ENCODE measurements at places on chromosomes 2 and 18. TPM values are rescaled to one million over a fixed set of nuclear protein-coding genes. Genes with fewer than 3 reads are reported as not detected.

Gene CENPA
- 28.3 TPM for total RNA-seq

- no peak for DNase-seq
Measured at GRCh38 chr2:27263287-27264252, 723 bp upstream of the SLC30A3 start.

Gene AGXT
- total RNA-seq = not detected

Gene PPIG
- 24.2 TPM for total RNA-seq

- DNase-seq = no peak
Measured at GRCh38 chr2:25374411-25374810, 32.7 kb upstream of the DNMT3A start.

GRCh38 chr2:75162259-75162658, 37.1 kb downstream of the TACR1 start:
- DNase-seq = no peak

Gene ACMSD
- total RNA-seq = not detected

Gene GPR45
- total RNA-seq = not detected

DNA sequence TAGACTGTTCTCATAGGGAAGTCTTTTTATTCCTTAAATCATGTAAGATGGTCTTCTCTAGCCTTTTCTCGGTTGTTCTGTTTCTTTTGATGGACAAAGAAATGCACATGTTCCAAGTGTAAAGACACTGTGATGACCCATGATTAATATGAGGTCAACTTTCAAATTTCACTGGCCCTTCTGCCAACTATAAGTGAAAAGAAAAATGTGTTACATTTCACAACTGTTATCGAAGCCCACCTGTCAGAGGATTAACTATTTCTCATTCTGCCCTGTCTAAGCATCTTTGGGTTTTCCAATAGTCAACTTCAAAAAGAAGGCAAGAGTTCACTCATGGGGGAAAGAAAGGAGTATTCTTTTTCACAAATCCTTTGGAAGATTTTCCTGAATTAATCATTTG, 3.3 kb downstream of the RDH14 start:
- DNase-seq = no peak

DNA sequence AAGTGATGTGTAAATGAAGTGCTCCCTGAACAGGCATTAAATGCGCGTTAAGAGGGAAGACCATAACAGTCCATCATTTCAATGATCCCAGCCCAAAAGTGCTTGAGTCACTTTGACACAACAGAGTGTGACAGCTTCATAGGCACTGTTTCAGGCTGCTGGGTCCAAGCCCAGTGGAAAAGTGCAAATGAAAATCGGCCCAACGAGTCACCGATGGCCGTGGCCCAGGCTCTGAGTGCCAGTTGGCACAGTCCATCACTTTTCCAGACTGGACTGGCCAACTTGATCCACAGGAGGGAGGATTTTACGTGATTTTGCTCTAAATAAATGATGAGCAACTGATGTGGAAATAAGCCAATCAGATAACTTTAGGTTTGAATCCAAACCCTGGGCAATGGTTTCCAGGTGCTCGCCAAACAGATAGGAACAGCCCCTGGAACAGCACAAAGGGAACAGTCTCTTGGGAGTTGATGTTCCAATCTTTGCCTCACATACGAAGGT, 114.0 kb downstream of the SP3 start:
- no peak for DNase-seq

GRCh38 chr2:231037731-231038482, 584 bp downstream of the C2orf72 start:
- DNase-seq = no peak

GRCh38 chr2:213818436-213818835, 534.2 kb downstream of the SPAG16 start:
- no peak for DNase-seq

- DNase-seq = no peak
Measured at GRCh38 chr2:227908266-227909054, 37.0 kb downstream of the DAW1 start.

- DNase-seq = no peak
Measured at GRCh38 chr2:240811346-240812300, 8.4 kb downstream of the KIF1A start.

DNA sequence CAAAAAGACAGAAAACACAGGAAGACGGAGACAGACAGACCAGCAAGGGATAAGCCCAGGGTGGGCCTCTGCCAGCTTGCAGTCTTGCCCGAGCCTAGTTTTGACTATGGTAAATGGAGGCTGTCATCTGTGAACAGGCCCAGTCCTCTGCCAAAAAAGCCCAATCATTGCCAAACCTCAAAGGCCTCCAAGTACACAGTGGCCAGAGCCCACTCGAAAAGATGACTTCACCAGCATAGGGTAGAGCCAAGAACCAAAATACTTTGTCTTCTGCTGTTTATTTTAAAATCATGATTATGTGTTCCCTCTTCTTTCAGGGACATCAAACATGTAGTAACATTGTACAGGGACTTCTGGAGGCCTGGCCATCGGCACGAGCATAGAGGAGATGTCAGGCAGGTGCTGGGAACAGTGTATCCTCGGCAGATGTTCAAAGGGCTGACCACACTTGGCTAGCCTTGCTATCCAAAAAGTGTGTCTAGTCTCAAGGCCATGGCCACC, 66.0 kb downstream of the TTC32 start:
- no peak for DNase-seq

Gene NEDD4L
- total RNA-seq = 21.1 TPM

GRCh38 chr2:226760412-226761194, 39.0 kb downstream of the IRS1 start:
- DNase-seq = no peak

- DNase-seq = no peak
Measured at GRCh38 chr2:53863538-53864227, 3.9 kb upstream of the GPR75 start.

GRCh38 chr2:158394453-158394852, 62.1 kb downstream of the CCDC148 start:
- DNase-seq = no peak

Gene CDK15
- total RNA-seq = not detected

Gene PRADC1
- 29.4 TPM for total RNA-seq

DNA sequence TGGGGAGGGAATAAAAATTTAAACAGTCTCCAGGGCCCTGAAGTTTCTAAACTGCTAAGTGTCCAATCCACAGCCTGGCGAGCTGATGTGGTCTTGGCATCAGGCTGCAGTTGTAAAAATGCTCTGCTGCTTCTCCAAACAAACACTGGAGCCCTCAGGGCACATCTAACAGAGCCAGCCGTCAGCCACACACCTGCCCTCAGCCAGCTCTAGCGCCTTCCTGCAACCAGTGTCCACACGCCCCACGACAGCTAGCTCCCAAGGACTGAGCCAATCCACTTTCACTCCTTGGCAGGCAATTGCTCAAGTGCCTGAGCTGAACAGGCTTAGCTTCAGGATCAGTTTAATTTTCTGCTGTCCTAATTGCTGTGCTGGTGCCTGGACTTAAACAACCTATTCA, 446.4 kb upstream of the RAB12 start:
- DNase-seq = no peak

GRCh38 chr2:136510244-136510643, 255.1 kb upstream of the THSD7B start:
- no peak for DNase-seq

Gene CDH7
- total RNA-seq = not detected

DNA sequence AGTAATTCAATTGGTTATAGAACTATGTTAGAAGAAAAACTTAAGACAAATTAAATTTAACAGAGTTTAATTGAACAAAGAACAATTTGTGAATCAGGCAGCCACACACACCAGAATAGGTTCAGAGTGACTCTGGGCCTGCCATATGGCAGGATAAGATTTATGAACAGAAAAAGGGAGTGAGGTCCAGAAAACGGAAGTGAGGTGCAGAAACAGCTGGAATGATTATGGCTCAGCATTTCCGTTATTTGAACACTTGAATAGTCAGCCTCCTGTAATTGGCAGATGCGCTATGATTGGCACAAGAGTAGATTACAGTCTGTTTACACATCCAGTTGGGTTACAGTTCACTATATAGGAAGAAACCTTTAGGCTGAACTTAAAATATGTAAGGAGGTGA, 99.0 kb downstream of the MBD2 start:
- DNase-seq = no peak

DNA sequence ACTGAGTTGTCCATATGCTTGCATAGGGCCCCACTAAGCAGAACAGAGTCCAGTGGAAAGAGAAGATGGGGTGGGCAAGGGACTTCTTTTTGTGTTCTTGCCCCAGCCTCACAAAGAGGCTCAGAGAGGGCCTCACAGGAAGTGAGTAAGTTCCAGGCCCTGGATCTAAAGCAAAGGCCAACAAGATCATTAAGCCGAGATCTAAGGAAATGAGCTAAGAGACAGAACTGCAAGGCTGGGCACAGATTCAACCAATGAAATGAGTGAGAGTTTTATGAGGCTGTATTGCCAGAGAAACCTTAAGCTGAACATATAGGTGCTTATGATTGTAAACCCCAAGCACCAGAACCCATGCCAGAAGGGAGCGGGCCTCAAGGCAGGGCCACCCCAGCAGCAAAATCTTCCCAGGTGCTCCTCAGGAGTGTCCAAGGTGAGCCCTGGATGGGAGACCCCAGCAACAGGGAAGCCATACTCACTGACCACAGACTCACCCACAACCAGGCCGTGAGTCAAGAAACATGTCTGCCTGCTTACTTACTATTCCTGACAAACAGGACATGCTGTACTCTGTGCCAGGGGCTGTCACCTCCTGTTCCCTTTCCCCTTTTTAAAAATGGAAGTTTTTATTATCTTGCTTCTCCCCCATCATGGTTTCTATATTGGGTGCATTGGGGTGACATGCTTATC, 40.2 kb downstream of the SLC14A1 start:
- peak; percentile 47 for DNase-seq

Gene MSH2
- 32.6 TPM for total RNA-seq

DNA sequence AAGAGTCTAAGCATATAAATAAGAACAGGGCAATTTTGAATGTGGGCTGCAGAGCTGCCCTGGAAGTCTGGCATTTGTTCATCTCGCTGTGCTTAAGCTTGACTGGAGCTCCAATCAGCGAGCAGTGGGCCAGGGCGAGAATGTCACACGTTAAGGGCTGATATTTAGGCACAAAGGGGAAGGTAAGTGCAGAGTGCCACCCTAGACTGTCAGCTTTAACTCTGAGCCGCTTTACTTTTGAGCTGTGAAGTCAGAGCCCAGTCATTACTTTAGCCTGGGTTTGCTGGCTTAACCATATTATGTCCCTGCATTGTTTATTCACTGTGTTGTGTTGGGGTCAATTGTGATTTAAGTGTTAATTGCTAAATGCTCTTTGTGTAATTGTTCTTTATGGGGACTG, 236.1 kb upstream of the SIX3 start:
- DNase-seq = no peak

Gene TCF23
- not detected for total RNA-seq

DNA sequence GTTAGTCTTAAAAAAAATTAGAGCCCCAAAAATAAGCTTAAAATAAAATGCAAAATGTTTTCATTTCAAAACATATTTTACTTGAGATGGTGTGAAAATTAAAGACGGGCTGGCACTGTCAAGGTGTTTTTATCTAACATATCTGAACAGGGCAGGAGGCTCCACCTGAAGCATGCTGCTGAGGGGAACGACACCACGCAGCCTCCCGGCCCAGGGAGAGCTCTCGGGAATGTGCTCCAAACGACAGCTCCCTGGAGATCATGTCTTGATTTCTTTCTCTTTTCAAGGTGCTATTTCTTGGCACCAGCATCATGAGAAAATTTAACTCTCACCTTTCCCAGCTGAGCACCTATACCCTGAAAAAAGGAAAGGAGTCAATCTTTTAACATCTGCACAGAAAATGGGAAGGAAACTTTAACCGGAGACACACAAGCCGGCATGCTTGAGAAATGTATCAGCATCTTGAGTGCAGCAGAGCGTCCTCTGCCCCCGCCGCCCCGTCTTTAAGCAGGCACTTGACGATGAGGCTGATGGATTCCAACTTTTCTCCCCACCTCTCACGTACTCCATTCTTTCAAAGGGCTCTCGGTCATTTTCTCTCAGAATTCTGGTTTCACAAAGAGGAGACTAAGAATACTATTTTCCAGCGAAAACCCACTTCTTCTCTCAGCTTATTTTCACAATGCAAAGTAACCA, 56.6 kb downstream of the EIPR1 start:
- no peak for DNase-seq

DNA sequence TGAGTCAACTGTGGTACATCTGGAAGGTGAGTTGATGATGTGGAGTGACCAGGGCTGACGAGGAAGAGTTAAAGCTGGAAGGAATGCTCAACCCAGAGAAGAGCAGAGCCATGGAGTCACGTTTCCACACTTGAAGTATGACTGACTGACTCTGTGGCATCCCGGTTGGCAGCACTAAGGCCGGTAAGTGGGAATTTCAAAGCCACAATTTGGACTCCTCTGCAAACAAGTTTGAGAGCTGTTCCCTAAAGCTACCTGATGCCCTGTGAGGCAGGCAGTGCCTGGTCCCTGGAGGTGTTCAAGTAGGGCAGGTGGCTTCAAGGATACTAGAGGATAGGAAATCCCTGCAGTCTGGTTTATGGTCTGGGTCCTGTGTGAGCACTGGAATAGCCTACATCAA, 69.3 kb upstream of the ITGB6 start:
- DNase-seq = no peak

Gene PARD6G
- total RNA-seq = 0.99 TPM

Gene ZEB2
- total RNA-seq = 30.3 TPM

Gene DSG2
- under 0.01 TPM for total RNA-seq

Gene STK25
- total RNA-seq = 324 TPM

DNA sequence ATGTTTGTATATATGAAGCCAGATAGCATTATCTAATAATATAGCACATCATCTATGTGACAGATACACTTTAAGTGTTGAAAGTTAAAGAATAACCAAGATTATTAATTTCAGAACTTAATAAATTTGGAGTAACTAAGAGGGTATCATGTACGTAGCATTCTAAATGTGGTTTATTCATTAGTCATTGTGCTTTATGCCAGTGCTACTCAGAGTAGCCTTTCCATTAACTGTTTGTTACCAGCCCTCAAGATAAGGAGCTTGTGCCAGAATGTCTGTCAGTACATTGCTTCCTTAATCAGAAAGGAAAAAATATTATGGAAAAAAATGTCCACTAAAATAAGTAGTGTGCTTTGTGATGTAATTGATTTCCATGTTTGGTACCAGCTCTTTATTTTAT, 94.9 kb upstream of the TWSG1 start:
- DNase-seq = no peak

- no peak for DNase-seq
Measured at GRCh38 chr18:61988100-61988499, 95.3 kb upstream of the RNF152 start.

- DNase-seq = peak; percentile 92
Measured at GRCh38 chr2:174971868-174972781, 33.1 kb downstream of the CHN1 start.

Gene DPP10
- not detected for total RNA-seq

Gene CREG2
- 0.81 TPM for total RNA-seq

- no peak for DNase-seq
Measured at GRCh38 chr2:230642966-230643365, 69.7 kb upstream of the CAB39 start.

GRCh38 chr2:136141510-136142149, 23.7 kb upstream of the CXCR4 start:
- DNase-seq = no peak

Gene VWC2L
- total RNA-seq = not detected

DNA sequence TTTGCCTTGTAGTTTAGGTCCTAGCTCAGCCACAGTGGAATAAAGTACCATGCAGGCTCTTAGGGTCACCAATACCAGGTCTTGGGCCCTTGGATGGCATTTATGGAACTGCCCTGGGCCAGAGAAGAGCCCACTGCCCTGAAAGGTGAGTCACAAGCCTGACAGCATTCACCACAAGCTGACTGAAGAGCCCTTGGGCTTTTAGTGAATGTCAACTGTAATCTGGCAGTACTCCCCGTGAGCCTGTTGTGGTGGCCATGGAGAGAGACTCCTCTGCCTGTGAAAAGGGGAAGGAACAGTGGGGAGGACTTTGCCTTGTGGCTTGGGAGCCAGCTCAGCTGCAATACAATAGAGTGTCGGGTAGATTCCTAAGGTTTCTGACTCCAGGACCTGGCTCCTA, 1389.7 kb downstream of the DSC3 start:
- no peak for DNase-seq

Gene PFN4
- total RNA-seq = 0.14 TPM

Gene GAL3ST2
- total RNA-seq = not detected

Measured in pulmonary artery endothelial cell (primary cell).